ENCODE measurements at places on chromosomes 6 and 20.
A peak's percentile ranks its signal among the peaks of the same experiment; 100 is the strongest.

- no peak for DNase-seq
These were observed 520.8 kb downstream of the EPM2A start for GRCh38 chr6:145214570-145214969.

DNA sequence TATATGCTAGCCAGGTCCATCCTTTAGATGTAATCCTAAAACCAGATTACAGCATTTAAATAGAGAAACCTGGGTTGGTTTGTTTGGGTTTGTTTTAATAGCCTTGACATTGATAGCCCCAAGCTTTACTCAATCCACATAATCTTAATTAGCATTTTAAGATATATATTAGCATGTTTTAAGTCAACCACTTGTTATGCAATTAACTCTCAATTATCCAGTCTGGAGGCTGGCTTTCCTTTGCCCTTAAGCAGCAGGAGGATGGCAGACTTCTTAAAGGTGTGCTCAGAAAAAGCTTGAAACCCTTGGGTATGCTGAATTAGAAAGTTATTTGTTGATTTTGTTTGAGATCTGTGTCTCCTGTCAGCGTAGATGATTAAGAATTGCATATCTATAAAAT is 46.3 kb upstream of the SMIM28 start:
- DNase-seq = no peak

DNA sequence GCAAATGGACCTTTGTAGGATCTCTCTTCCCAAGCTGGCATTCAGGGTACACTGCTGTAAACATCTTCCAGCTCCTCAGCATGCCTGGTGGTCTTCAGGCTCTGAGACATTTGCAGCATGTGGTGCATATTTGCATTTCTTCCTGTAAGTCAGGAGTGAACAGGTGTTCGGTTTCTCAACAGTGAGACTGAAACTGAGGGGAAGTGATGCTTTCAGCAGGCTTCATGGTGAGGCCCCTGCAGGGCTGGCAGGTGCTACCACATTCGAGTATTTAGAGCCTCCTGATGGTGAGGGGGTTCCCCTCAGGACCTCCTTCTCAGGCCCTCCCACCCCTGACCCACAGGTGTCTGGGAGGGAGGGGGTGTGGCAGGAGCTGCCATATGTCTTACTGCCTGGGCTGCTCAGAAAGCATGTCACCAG is 15.1 kb downstream of the MYBL2 start:
- no peak for DNase-seq

GRCh38 chr20:20491784-20492264 is 123.9 kb downstream of the INSM1 start:
- DNase-seq = no peak

DNA sequence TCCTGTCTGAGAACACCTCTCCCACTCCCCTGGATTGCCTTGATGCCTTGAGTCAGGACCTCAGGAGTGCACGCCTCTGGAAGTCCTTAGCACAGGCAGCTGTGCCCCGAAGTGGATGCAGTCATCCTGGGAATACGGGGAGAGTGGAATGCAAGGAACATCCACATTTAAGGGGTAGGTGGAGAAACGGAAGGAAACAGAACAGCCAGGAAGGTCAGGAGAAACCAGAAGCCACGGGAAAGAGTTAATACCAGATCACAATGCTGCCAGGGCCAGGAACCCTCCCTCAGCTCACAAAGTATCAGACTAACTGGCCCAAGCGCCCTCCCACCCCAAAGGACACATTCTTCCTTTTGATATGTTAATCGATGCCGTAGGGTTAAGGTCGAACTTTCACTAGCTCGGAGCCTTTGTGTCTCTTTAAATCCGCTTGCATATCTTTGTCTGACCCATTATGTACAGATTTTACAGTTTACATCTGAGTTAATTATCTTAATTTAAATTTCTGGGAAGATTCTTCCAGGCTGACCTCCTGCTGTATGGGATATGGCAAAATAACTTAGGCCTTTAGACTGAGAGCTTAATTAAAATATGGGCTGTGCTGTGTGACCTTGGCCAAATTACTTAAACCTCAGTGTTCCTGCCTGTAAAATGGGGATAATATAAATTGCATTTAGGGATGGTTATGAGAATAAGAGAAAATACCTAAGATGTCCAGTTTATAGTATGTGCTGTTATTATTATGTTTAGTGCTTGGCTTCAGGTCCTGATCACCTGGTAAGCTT is 24.0 kb upstream of the CCND3 start:
- no peak for DNase-seq

DNA sequence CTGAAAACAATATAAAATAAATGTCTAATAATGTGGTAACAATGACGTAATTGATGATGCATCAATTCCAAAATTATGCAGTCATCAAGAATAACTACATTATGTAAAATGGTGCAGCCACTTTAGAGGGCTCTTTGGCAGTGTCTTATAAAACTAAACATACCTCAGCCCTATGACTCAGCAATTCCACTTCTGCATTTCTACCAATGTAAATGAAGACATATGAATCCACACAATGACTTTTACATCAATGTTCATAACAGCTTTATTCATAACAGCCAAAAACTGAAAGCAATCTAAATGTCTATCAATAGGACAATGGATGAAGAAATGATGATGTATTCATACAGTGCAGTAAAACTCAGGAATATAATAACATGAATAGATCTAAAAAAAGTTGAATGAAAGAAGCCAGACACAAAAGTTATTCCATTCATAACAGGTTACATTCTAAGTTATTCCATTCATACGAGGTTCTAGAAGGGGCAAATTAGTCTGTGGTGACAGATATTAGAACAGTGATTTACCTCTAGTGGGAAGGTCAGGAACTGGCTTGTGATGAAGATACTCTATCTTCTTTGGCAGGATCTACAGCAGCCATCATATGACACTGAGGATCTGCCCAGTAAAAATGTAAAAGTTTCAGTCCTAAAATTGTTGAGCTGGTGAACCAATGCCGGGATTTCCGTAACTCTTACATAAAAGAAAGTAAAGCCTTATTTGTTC is 396.1 kb downstream of the PLCB1 start:
- DNase-seq = no peak

DNA sequence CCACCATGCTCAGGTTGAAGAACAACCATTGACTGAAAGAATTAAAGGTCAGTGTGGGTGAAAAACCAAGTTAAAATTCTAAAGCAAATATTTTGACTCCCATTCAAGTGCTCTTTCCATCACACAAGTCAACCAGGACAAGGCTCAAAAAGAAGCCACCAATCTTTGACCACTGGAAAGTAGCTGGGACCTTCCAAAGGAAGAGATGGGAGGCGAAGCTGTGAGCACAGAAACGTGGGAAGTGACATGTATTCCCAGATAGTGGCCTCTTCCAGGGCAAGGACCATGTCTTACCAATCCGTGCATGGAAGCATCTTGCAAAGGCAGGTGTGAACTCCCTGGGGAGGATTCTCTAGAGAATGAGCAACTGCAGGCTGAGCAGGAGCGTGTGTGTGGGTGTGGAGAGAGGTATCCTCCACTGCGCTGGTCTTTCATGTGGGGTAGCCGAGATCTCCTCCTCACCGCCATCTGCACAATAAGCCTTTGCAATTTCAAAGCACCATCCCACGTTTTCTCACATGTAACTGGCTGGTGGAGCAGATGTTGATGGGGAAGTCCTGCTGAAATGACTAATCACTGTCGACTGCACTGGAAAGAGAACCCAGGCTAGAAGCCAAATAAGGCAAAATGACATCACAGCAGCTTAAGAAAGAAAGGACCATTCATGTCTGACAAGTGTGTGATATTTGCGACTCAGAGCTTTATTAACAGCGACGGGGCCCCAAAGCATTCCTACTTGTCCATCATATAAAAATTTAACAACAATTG is 189.4 kb upstream of the RREB1 start:
- DNase-seq = peak; percentile 65

- no peak for DNase-seq
These were observed 28.3 kb downstream of the RSPO4 start for GRCh38 chr20:973785-974194.

- DNase-seq = no peak
These were observed 99.3 kb downstream of the PAX1 start for GRCh38 chr20:21804802-21805201.

GRCh38 chr6:859936-860335 is 167.0 kb upstream of the EXOC2 start:
- DNase-seq = no peak

- DNase-seq = no peak
These were observed 553.0 kb upstream of the ADGRB3 start for GRCh38 chr6:68082086-68082485.

DNA sequence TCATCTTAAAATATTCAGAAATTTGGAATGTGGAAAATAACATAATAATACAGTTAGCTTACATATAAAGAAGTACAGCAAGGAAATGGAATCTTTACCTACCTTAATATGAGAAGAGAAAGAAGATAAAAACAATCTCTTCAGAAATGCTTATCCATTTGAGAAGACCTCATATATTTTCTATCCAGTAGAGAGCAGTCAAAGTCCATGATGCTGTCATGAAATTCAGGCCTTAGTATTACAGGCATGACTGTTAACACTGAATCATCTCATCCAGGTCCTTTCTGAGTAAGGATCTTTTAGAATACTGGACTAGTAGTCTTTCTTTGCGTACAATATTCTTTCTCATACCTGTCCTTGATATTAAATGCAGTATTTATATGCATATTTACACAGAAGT is 713.4 kb downstream of the CD109 start:
- no peak for DNase-seq

DNA sequence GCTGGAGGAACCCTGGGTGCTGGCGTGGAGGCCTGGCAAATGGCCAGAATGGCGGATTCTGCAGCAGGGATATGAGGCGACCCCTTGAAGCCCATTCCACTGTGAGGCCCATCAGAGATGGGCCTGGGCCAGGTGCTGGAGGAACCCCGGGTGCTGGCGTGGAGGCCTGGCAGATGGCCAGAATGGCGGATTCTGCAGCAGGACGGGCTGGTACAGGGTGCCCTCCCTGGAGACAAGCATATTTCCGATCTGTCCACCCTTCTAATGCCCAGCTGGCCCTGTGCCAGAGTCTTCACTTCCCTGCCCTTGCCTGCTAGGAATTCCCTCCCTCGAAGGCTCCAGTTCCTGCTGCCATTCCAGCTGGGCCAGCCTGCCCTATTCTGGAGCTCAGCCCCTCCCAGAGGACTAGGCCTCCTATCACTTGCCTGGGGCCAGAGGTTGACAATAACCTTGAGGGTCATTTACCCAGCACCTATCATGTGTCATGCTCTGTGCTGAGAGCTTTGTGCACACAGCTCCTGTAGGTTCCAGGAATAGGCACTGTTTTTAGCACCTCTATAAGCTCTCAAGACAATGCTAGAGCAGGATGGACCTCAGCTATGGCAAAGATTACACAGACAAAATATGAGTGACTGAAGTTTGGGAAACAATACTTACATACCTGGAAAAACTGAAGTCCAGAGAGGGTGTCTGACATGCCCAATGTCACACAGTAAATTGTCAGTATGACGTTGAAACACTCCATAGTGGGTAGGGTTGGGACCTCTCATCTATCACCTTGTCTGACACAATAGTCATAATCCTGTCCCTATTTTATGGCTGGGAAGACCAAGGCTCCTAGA is 21.4 kb downstream of the SUN5 start:
- no peak for DNase-seq

DNA sequence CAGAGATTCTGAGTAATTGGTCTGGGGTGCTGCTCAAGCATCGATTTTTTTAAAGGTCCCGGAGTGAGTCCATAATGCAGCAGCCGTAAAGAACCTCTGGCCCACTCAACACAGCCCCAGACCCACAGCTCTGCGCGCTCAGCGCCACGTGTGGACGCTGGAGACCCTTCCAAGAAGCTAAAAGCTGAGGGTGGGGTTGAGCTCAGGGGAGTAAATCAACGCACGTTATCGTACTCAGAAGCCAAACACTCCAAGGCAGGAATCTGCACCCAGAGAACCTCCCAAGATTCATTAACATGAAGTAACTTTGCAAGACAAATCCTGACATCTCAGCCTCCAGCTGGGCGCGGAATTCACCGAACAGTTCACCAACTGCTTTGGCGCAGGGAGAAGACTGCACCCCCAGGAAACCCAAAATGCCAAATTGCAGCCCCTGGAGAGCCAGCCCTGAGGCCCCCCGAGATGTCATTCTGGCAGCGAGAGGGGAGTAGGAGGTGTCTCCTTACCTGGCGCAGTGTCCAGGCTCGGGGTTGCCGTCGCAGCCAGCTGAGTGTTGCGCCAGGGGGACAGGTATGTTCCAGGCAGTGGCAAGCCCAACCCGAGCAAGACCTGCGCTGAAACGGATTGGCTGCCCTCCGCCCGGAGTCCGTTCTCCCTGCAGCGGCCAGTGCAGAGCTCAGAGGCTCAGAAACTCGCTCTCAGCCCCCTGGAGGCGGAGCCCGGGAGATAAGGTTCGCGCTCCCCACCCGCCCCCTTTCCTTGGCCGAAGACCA is at the start of gene COL21A1:
TSS of gene COL21A1 (minus strand) at position 700 of the 773 bp plus-strand sequence. CDS start 64,962 bp downstream, outside the sequence.
- no peak for DNase-seq

GRCh38 chr20:37262505-37262904 is 891 bp upstream of the GHRH start:
- DNase-seq = no peak

DNA sequence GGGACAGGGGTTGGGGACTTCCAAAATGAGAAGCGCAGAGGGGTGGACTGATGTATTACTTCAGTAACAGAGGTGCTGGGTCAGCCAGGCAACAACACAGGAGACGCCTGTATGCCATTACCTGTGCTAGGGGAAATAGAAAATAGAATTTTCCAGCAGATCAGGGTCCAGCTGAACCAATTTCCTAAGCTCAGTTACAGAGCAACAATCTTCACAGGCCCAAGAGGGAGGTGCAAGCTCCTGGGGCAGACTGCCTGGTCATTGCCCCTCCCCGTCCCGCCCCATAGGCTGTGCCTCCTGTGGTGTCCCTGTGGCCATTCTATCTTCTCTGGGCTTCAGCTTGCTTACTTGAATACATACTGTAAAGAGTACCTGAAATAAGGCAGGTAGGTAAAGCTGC is 3.7 kb downstream of the KCNK5 start:
- DNase-seq = no peak

- DNase-seq = no peak
These were observed 157.5 kb upstream of the AHI1 start for GRCh38 chr6:135655055-135655454.

DNA sequence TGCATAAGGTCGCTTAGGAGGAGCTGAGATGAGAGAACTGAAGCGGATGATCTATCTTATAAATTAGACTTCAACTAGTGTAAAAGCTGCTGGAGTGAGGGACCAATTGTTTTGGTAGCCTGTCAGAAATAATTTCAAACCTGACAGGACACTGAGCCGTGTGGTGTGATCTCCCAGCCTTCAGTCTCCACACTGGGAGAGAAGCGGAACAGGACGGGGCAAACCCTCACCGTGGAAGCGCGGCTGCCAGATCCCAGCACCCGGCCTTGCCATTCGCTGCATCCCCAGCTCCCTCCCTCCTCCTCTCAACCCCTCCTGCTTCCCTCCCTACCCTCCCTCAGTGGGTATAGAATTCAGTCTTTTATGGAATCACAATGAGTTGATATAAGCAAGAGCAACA is 900.1 kb upstream of the SLC35B3 start:
- DNase-seq = no peak

DNA sequence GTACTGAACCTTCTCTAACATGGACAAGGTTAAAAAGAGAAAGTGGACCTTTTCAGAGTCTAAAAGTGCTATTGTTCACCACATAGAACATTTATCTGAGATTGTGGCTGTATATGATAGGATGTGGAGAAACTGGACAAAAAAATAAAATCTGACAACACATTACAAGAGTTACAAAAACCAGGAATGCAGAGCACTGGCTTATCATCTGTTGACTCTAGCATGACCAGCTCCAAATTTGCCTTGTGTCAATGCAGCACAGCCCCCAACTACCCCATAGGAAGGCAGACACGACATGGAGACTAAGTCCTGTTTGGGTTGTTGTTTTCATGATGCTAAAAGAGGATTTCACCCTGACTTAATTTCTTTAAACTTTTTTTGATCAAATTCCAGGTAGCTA is 436.9 kb upstream of the MARCKS start:
- no peak for DNase-seq

GRCh38 chr6:35311390-35312075 is 13.9 kb downstream of the DEF6 start:
- no peak for DNase-seq
